Adrenal gland (tissue), 19 donors: ENCODE measurements at places on chromosomes 16 and 17. TPM values are rescaled to one million over a fixed set of nuclear protein-coding genes. Genes with fewer than 3 reads are reported as not detected.

- no peaks in the 10 kb centered on the region for H3K27me3 ChIP-seq
- no peak overlapping the region for H3K27ac ChIP-seq
- H3K36me3 ChIP-seq, result no peaks in the 10 kb centered on the region
- H3K4me3 ChIP-seq, result no peak overlapping the region
- H3K4me1 ChIP-seq, result no peaks in the 10 kb centered on the region
- no peak for DNase-seq
Observed at GRCh38 chr16:18834864-18835263, 33.5 kb upstream of the ARL6IP1 start.

- H3K4me1 ChIP-seq, result no peaks in the 10 kb centered on the region
- no peaks in the 10 kb centered on the region for H3K27me3 ChIP-seq
- H3K27ac ChIP-seq, result no peak overlapping the region
- DNase-seq, result no peak
Observed at GRCh38 chr17:680529-680928, 34.1 kb downstream of the VPS53 start.

GRCh38 chr16:50284131-50284911 lies 18.0 kb downstream of the ADCY7 start:
- no peak overlapping the region for H3K4me3 ChIP-seq
- DNase-seq, result no peak
- no peak overlapping the region for H3K27ac ChIP-seq
- H3K27me3 ChIP-seq, result no peaks in the 10 kb centered on the region
- no peaks in the 10 kb centered on the region for H3K4me1 ChIP-seq
- no peaks in the 10 kb centered on the region for H3K36me3 ChIP-seq

The TBC1D3G gene
- polyA plus RNA-seq, result 79.7 TPM

DNA sequence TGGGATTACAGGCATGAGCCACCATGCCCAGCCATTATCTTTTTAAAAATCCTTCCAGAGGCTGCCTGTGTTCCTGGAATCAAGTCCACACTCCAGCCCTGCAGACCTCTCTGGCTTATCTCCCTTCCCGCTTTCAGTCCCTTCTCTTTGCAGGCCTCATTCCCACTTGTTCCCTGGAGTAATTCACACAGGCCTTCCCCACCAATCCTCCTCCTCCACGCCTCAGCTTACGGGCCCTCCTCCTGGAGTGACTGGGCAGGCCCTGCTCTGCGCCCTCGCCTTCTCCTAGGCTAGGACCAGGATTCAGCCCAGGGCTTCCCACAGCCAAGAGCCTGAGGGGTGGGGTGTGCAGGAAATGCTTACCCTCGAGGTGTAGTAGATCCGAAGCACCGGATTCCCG lies 2.8 kb downstream of the CDIPT start:
- H3K36me3 ChIP-seq, result peaks cover 31% of the 10 kb centered on the region
- peaks cover 24% of the 10 kb centered on the region for H3K4me1 ChIP-seq
- no peaks in the 10 kb centered on the region for H3K27me3 ChIP-seq
- no peak for DNase-seq

The WNT9B gene
- polyA plus RNA-seq, result not detected

GRCh38 chr17:65584604-65585521 lies 23.4 kb upstream of the AXIN2 start:
- DNase-seq, result peak; percentile 75
- H3K4me3 ChIP-seq, result no peak overlapping the region
- peaks cover 20% of the 10 kb centered on the region for H3K4me1 ChIP-seq
- peak overlapping the region; percentile 71 for H3K27ac ChIP-seq

The NT5M gene
- polyA plus RNA-seq, result 3.7 TPM

GRCh38 chr16:25481636-25482035 lies 210.1 kb upstream of the HS3ST4 start:
- no peak overlapping the region for H3K27ac ChIP-seq
- H3K4me3 ChIP-seq, result no peak overlapping the region
- no peak for DNase-seq
- H3K27me3 ChIP-seq, result no peaks in the 10 kb centered on the region
- no peaks in the 10 kb centered on the region for H3K36me3 ChIP-seq

GRCh38 chr17:78374189-78374588 lies 4.3 kb upstream of the PGS1 start:
- no peak overlapping the region for H3K27ac ChIP-seq
- H3K4me1 ChIP-seq, result peaks cover 30% of the 10 kb centered on the region
- H3K4me3 ChIP-seq, result no peak overlapping the region
- DNase-seq, result no peak
